ENCODE measurements at places on chromosomes 2 and 18. TPM values are rescaled to one million over a fixed set of nuclear protein-coding genes. Genes with fewer than 3 reads are reported as not detected.

DNA sequence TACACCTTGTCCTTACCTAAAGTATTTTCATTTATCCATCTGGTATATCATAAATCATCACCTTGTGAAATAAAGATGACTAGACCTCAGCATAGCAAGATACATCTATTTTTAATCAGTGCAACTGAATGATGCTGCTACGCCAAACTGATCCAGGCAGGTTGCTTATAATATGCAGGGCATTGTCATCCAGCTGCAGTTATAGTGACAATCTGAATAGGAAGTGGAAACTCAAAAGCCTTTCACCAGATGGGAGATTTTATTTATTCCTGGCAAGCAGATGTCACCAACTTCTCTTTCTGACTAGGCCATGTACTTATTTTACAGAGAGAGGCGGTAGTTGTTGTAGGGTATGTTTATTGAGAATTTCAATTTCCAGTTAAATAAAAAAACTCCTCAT is 747.3 kb downstream of the ADCYAP1 start:
- no peak for DNase-seq

Gene PIKFYVE
- total RNA-seq = 33.3 TPM

Gene TWIST2
- total RNA-seq = 60.3 TPM

- peak; percentile 25 for DNase-seq
These were observed 9.9 kb downstream of the TNP1 start for GRCh38 chr2:216849987-216850386.

Gene LRATD1
- 27.8 TPM for total RNA-seq
